ENCODE measurements at places on chromosomes 5 and 9.
A peak's percentile ranks its signal among the peaks of the same experiment; 100 is the strongest.

DNA sequence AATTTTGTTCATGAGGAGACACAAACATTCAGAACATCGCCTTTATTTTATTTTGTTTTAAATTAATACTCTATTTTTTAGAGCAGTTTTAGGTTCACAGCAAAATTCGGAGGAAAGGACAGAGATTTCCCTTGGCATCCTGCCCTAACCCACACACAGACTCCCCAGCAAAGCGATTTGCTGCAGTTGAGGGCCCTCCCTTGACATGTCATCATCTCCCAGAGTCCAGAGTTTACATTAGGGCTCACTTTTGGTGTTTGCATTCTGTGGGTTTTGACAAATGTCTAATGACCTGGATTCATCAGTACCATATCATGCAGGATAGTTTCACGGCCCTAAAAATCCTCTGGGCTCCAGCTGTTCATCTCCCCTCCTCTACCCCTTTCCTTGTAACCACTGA, 33.6 kb upstream of the COL5A1 start:
- no peak for DNase-seq

- no peak for DNase-seq
These were observed 780 bp downstream of the RNU6ATAC start for GRCh38 chr9:134163371-134164196.

DNA sequence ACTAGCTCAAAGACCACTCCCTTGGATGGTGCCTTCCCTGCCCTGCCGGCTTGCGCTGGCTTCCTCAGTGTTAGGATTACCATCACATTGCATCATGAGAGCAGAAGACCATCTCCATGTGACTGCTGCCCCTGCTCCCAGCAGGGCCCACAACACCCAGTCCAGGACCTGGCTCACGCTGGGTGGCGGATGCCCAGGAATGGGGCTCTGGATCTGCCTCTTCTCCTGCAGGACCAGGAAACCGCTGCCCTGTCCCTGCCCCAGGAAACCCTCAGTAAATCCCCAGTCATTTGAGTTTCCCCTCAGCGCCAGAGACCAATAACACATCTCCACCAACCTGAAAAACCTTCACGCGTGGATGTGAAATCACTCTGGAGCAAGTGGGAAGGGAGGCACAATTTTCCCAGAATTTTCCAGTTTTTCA, 3.3 kb upstream of the RNF44 start:
- DNase-seq, result no peak

- no peak for DNase-seq
These were observed 10.1 kb downstream of the CAMK2A start for GRCh38 chr5:150279330-150280020.

- no peak for DNase-seq
These were observed 18.4 kb upstream of the SCGB3A2 start for GRCh38 chr5:147859962-147860640.

GRCh38 chr9:122158202-122158601, 1.4 kb downstream of the NDUFA8 start:
- no peak for DNase-seq

DNA sequence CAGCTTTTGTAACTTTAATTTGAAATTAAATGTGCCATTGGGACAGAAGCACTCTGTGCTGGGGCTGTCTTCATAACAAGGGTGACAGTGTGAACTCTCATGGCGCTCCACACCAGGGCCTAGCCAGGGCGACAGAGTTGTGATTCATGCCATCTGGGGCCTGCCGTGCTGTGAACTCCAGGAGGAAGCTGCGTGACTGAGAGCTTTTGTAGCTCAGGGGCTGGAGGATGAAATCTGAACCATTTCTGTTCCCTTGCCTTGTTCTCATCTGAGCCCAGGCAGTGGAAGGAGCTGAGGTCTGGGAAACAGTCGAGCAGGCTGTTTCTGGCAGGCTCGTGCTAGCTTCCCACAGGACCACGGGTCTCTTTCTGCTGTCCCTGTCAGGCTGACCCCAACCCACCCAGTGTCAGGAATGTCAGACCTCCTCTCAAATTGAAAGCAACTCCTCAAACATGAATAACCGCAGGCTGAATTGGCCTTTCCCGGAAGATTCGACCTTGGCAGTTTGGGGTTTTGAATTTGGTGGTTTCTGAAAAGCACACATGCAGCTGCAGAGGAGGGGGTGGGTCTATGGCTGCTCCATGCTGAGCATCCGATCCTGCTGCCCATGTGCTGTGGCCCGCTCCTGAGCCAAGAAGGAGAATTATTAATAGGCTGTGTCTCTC, 69.2 kb upstream of the RPS23 start:
- no peak for DNase-seq

DNA sequence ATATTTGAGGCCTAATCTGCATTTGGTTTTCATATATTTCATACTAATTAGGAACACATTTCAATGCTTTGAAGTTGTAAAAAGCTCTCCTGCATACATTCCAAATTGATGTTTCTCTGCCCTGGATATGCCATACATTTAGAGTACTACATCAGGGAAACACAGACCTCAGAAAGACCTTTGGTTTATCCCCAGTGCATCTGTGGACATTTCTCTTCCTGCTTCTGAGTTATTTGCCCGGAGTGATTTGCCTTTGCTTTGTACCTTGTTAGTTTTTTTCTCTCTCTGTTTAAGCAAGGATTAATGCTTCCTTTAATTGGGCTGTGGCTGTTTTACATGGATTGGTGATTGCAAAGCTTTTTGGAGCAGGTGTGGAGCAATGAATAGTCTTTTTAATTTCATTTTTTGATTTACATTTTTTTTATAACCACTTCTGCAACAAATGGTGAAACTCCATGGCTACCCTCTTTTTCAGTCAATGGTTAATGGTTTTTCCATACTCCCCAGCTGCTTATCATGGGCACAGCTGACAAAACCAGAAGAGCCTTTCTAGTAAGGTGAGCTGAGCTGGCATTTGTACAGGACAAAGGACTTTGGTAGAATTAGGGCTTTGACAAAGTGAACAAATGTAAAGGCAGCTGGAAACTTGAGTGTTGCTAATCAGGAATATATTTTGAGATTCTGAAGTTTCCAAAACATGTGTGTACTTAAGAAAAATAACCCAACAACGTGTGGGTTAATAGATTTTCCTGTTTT, 54.2 kb downstream of the ZSWIM6 start:
- DNase-seq, result no peak

- no peak for DNase-seq
These were observed 88.3 kb downstream of the SNCAIP start for GRCh38 chr5:122400341-122400740.

- DNase-seq, result no peak
These were observed 1.5 kb upstream of the PTGES2 start for GRCh38 chr9:128128836-128129590.

DNA sequence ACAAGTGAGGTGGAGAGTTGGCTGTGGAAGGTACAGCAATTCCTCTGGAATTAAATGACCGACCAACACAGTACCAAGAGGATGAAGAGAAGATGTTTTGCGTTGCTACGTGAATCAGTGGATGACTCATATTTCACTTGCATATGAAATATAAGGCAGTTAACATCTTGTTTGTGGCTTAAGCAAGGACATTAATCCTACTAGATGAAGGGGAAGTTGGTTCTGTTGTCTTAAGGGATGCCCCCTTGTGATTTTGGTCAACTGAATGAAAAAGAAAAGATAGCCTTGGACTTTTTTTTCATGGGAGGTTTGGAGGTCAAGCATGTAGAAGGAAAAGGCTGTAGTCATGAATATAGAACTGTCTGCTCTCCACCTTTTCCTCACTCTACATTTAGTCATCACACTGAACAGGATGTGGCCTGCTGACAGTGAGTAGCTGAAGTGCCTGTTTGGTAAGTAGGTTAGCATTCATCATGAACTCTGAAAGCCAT, 33.9 kb downstream of the VLDLR start:
- peak; percentile 56 for DNase-seq

DNA sequence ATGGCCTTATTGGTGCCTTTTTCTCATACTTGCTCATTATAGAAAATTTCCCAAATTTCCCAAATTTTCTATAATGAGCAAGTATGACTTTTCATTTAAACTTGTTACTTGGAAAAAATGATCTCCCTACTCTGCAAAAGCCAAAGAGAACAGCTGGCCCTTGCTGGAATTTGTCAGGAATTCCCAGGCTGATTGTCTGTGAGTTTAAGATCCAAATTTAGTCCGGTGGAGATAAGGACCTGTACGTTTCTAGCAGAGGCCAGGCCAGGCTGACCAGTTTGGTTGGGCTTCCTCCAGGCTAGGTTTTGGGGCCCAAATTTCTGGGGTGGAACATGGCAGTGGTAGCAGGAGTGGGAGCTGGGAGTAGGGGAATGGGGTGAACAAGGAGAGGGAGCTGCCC, 51.9 kb downstream of the NEURL1B start:
- DNase-seq, result no peak

- no peak for DNase-seq
These were observed 160.7 kb upstream of the MEF2C start for GRCh38 chr5:89043676-89044075.

DNA sequence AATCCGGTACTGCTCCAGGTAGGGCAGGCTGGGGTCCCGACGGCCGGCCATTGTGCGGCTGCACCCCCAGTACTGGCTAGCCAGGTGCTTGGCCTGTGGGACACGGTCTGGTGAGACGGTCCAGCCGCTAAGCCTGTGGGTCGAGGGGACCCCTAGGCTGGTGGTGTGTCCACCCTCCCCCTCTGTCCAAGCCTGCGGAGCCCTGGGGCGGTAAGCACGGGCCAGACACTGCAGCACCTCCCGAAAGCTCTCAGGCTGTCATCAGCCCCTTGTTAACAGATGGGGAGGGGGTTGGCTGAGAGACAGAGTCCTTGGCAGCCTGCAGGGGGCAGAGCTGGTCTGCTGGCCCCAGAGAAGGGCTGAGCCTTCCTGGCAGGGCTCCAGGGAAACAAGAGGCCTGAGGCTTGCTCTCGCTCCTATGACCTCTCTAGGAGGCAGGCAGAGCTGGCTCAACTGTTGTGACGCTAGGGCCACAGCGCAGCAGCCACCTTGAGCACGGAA, 11.8 kb upstream of the MRNIP start:
- no peak for DNase-seq

DNA sequence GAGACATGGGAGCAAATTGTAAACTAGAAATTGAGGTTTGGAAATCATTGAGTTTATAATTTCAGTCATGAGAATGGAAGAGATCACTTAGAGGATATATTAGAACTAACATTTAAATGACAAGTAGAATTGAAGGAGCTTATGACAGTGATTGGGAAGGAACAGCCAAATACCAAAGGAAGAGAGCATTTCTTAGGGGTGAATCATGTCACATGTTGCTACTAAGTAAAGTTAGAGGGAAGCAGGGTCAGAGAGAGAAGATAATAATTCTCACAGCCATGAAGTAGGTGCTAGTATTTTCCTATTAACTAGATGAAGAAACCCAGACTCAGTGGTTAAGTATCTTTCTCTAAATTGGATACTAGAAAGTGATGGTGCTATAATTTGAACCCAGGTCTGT, 59.3 kb downstream of the COMMD10 start:
- peak; percentile 50 for DNase-seq

- no peak for DNase-seq
These were observed 1.9 kb downstream of the CD274 start for GRCh38 chr9:5452286-5452609.

GRCh38 chr9:16540743-16541613, 329.5 kb downstream of the BNC2 start:
- no peak for DNase-seq

- no peak for DNase-seq
These were observed 297.0 kb downstream of the EFNA5 start for GRCh38 chr5:107373549-107374263.

- no peak for DNase-seq
These were observed 38.4 kb downstream of the EBF1 start for GRCh38 chr5:159061179-159061796.

- DNase-seq, result no peak
These were observed 12.9 kb downstream of the NLN start for GRCh38 chr5:65734921-65735320.

DNA sequence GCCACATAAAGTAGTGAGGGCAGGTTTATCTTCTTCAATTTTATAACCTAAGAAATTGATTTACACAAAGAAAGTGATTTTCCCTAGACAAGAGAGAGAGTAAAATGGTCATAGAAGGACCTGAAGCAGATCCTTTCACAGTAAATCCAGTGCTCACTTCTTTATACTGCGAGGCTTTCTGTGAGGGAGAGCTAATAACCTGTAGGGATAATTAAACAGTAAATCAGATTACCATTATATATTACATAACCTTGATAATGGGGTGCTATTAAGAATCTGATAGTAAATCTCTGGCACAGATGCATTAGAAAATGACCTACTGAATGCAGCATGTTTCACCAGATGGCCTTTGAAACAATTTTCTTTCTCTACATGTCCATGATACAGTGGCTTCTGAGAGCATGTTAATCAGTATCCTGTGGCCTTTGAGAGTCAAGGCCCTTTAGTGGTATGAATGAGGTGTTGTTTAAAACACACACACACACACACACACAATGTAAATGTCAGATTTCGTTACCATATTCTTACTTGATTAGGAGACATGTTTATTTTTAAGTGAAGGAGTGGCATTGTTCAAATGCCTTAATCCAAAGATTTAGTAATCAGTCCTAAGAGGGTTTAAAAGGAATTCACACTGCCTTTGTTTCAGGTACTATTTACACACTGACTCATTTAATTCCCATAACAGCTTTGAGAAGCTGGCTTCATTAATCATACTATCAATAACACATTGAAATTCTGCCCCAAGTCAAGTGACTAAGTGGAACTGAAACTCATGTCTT, 124.7 kb downstream of the ALDH1A1 start:
- DNase-seq, result peak; percentile 89

DNA sequence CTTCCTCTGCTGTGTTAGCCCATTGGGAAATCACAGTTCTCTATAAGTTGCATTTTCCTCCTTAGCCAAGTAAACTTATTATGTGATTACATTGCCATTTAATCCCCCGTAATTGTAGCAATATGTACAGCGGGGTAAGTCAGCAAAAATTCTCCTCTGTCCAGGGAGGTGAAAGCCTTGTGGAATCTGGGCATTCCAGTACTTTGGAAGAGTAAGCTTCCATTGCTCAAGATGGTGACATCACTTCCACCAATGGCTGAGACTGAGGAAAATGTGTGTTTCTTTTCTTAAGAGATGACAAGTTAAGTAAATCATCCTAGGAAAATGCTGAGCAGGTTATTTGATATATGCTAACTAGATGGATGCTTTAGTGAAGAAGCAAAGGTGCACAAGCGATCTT, 436.7 kb downstream of the CETN3 start:
- no peak for DNase-seq

All from epithelial cell of proximal tubule (primary cell).